ENCODE measurements at places on chromosomes 4 and X. TPM values are rescaled to one million over a fixed set of nuclear protein-coding genes. Genes with fewer than 3 reads are reported as not detected.

UBE2K gene
- total RNA-seq = 46.3 TPM

PRR32 gene
- not detected for total RNA-seq

DNA sequence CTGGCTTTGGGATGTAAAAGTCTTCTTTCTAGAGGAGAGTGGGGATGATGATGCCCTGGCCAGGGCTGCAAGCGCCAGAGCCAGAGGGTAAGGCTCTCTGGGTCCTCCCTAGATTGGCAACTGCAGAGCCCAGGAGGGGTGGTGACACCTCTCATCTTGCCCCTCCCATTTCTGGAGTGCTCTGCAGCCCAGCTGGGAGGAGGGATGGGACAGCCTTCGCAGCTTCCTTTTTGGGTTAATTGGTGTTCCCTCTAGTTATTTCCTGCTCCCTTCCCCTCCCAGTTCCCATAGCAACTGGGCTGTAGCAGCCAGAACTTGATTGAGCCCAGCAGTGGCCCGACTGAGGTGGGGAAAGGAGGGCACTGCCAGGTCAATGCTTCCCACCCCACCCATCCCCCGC is 19.2 kb downstream of the NALF2 start:
- DNase-seq = no peak

GRCh38 chrX:20639115-20639514 is 372.4 kb upstream of the RPS6KA3 start:
- DNase-seq = no peak

- no peak for DNase-seq
Observed at GRCh38 chrX:5650904-5651303, 577.8 kb downstream of the NLGN4X start.

GRCh38 chr4:159540038-159540437 is 437.2 kb downstream of the RAPGEF2 start:
- no peak for DNase-seq

GRCh38 chrX:119228512-119229252 is 7.4 kb upstream of the PGRMC1 start:
- no peak for DNase-seq
